ENCODE measurements at places on chromosomes 1 and 21.

DNA sequence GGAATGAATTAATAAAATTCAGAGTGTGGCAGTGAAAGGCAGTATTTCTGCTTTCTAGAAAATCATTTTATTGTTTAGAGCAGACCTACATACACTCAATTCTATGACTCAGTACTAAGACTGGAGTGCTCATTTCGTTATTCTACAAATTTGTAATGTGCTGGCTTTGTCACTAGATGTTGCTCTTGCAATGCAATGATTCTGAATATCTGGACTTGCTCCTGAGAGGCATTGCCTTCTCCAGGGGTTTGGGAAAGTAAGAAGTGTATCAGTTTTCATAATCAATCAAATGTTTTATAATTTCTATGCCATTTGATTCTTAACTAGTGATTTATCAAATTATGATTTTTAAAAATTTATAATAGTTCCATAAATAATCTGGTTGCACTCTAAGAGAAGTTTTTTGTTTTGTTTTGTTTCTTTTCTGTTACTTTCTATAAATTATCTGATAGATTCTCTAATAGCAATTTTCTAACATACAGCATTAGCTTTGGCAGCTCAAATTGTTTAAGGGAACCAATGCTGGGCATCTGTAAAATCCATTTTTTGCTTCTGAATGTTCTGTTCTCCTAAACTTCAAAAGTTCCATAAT lies 280.5 kb upstream of the SGIP1 start:
- DNase-seq = peak; percentile 73

DNA sequence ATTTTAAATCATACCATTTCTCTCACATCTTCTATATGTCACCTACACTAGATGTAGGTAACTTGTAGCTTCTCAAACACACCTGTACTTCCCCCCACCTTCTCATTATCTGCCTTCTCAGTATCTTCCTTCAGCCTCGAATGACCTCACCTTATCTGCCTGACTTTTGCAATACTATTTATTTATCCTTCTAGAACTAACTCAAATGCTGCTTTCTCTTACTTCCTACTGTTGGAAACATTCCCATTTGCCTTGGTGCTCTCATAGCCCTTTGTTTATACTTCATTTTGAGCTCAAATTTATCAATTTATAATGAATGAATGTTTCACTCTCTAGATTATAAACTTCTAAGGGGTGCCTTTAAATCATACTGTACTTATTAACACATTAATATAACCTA lies 50.4 kb upstream of the KIAA1614 start:
- no peak for DNase-seq

DNA sequence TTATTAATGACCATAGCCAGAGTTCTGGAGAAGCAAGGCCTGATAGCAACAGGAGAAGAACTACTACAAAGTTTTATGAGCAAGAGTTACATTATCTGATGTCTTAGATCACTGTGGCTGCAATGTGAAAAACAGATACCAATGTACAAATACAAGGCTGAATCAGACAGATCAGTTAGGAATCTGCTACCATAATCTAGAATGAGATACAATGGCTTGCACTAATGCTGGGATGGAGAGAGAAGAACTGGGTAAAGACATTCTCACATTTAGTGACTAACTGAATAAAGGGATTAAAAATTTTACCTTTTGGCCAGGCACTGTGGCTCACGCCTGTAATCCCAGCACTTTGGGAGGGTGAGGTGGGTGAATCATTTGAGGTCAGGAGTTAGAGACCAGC lies 41.3 kb downstream of the ARID4B start:
- no peak for DNase-seq

DNA sequence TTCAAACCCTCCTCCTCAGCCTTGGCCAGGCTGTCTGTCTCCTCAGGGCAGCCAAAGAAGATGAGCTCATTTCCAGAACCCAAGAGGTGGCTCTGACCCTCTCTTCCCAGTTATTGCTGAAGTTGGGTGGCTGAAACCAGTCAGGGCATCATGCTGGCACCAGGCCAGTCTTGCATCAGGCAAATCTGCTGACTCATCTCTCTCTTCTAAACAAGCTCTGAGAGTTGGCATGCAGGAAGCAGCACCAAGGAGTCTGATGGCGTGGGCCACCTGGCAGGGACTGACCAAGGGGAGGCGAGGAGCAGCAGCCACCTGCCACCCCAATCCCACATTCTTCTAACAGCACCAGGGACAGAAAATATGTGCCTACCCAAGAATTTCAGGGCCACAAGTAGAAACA lies 104.8 kb upstream of the ATP1A1 start:
- no peak for DNase-seq

DNA sequence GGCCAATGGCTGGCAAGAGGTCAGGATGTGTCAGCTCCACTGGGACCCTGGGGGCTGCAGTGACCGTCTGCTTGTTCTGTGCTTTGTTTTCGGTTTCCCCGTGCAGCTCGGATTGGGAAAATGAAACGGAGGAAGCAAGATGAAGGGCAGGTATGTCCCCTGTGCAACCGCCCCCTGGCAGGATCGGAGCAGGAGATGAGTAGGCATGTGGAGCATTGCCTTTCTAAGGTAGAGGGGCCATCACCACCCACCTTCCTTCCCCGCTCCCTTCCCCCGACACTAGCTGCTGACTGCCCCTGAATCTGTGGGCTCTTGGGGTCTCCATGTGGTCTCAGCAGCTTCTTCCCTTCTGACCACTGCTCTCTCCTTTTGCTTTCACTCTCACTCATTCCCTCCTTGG lies 38.8 kb downstream of the TMEM53 start:
- DNase-seq = no peak

DNA sequence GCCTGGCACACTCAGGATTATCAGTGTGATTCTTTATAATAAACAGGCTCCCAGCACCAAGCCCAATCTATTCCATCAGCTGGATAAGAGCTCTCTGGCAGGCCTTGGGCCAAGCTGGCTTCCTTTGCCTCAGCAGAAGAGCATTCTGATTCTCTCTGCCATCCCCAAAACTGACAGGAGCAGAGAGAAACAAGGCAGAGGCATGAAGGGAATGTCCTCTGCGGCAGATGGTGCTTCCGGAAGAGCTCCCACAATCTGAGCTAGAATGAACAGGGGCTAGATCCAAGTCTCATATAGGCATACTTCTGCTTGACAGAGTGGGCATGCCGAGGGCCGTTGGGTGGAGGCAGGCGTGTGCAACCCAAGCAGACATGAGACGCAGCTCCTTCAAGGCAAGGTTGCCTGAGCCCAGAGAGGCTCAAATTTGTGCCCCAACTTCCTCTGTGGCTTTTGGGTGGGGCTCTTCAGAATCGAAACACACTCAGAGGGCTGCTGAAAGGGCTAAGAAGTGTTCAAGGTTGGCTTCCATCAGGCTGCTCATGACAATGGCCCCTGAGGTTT lies 4.0 kb downstream of the CAPN2 start:
- DNase-seq = no peak

GRCh38 chr1:182446033-182446669 lies 3.8 kb upstream of the RGSL1 start:
- DNase-seq = peak; percentile 47

DNA sequence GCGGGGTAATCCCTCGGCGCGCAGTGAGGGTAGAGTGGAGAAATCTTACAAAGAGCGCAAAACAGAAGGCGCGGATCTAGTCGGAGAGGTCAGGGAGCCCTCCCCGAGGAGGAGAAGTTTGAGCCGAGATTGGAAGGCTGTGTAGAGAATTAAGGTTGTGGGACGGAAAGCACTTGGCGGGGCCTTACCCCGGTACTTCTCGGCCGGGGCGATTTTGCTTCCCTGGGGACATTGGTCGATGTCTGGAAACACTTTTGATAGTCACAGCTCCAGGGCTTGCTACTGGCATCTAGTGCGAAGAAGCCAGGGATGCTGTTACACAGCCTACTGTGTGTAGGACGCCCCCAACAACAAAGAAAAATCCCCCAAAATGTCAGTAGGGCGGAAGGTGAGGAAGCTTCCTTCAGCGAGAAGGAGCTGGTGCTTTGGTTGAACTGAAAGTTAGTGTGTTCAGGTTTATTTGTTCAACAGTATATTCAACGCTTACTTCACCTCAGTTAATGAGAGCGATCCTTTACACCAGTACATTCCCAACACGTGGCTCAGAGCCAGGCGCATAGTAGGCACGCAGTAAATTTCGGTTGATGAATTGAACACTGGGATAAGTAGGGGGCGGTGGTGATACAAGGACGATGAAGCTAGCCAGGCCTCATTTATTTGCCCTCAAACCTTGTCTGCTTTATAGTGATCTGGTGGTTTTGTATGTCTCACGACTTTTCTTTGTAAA lies 807 bp downstream of the CEP85 start:
- DNase-seq = peak; percentile 7

DNA sequence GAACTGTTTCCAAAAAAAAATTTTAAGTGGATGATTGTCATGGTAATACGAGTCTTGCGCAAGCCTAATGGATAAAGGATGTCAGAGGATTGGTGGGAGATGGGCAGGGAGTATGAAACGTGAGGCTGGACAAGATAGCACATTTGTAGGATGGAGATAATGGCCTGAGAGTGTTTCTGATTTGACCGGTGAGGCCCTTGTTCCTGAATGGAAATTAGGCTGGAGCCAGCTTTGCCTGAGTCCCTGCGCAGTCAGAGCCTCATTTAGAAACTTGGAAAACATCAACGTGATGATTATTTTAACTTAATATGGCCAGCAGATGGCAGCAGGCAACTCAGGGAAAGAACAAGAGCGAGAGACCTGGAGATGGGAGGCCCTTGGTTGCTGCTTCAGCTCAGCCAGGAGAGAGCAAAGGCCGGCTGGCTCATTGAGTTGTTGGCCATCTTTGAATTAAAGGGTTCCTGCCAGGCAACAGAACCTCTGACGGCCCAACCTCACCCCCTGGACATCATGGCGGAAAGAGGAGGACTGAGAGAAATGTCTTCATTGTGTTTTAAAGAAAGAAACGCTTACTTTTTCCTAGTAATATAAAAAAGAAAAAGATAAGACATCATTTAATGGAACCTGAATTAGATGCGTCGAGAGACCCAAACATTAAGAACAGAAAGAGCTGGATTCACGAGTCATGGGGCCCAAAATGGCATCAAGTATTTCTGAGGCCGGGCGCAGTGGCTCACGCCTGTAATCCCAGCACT lies 80.3 kb downstream of the SELENOF start:
- DNase-seq = peak; percentile 95

GRCh38 chr1:235843461-235843961 lies 23.2 kb downstream of the LYST start:
- no peak for DNase-seq

- DNase-seq = no peak
Observed at GRCh38 chr1:163074004-163074403, 4.8 kb downstream of the RGS4 start.

- DNase-seq = no peak
Observed at GRCh38 chr1:155073377-155074242, 5.0 kb upstream of the EFNA3 start.

DNA sequence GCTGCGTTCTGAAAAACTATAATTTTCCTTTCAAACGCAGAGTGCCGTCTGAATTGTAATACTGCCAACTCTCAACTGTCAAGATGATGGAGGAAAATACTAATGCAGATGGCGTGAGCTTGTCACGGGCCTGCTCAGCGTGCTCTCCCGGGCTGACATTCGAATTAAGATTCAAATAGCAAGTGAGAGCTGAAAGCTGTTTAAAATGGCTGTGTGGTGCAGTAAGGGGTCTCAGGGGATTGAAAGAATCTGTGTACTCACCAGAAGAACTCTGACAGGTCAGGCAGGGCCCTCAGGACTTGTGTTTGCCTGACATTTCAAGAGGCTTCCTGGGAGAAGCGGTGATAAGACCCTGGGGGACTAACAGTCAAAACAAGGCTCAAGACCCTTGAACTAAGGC lies 33.1 kb downstream of the ZMYND12 start:
- no peak for DNase-seq

GRCh38 chr1:116880917-116881316 lies 28.8 kb upstream of the PTGFRN start:
- no peak for DNase-seq

- DNase-seq = no peak
Observed at GRCh38 chr1:29299446-29299845, 63.1 kb downstream of the PTPRU start.

DNA sequence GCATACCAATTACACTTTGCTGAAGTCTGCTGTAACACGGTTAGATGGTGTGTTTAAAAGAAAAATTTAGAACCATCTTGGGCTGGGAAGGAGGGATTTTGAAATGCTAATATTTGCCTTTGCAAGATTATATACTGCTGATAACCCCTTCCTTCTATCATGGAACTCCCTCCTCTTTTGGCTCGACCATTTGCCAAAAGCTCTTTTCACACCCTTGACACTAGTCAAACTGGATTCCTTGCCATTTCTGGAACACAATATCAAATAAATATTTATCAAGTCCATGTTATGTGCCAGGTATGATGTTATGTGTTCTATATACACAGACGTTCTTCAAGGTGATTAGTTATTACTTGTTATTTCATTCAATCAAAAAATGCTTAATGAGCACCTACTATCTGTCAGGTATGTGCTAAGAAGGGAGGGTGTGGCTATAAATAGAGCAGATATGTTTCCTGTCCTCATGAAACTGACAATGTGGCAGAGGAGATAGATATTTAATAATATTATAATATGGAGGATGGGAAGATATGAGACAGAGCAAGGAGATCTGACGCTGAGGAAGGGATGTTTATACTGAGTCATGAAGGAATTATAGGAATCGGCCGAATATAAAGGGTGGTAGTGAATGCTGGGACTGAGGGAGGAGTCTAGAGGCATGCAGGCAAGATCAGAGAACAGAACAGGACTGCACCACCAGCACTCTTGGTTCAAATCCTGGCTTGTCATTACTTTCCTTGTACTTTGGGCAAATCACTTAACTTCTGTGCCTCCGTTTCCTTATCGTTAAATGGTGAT lies 16.1 kb upstream of the XPR1 start:
- no peak for DNase-seq

- no peak for DNase-seq
Observed at GRCh38 chr1:227521782-227522181, 41.6 kb upstream of the ZNF678 start.

GRCh38 chr1:61898658-61899057 lies 156.4 kb downstream of the PATJ start:
- DNase-seq = no peak

- DNase-seq = no peak
Observed at GRCh38 chr1:241022366-241022765, 334.6 kb downstream of the RGS7 start.
